Bronchial smooth muscle cell (primary cell): ENCODE measurements at places on chromosomes 1 and 21. TPM values are rescaled to one million over a fixed set of nuclear protein-coding genes. Genes with fewer than 3 reads are reported as not detected.

Gene CA6
- total RNA-seq = not detected in 2 replicates

Gene KLF17
- total RNA-seq = 0.16 TPM in 1 of 2 replicates, not detected in the other

Gene KCNJ9
- under 0.01 and 0.09 TPM in 2 replicates for total RNA-seq

Gene AADACL4
- total RNA-seq = 0.09 TPM in 1 of 2 replicates, not detected in the other

Gene KDF1
- total RNA-seq = under 0.01 and 0.09 TPM in 2 replicates

Gene HSPG2
- 91.3 and 112 TPM in 2 replicates for total RNA-seq

Gene BTBD19
- 4.5 and 5.8 TPM in 2 replicates for total RNA-seq

Gene CATSPER4
- not detected in 2 replicates for total RNA-seq

Gene LCE1F
- not detected in 2 replicates for total RNA-seq

Gene CRYAA
- not detected in 2 replicates for total RNA-seq

Gene ANGPTL1
- 3.0 and 3.9 TPM in 2 replicates for total RNA-seq

Gene NBPF11
- 4.6 and 4.9 TPM in 2 replicates for total RNA-seq

Gene NTPCR
- 14.4 and 17.2 TPM in 2 replicates for total RNA-seq

Gene PLA2G5
- 0.09 and 4.3 TPM in 2 replicates for total RNA-seq

Gene DCDC2B
- not detected in 2 replicates for total RNA-seq

Gene FCRL4
- not detected in 2 replicates for total RNA-seq

Gene UAP1
- 51.0 and 63.7 TPM in 2 replicates for total RNA-seq

Gene MFAP2
- 16.1 and 22.1 TPM in 2 replicates for total RNA-seq

Gene NCAM2
- total RNA-seq = 2.8 and 3.9 TPM in 2 replicates

Gene PLA2G2F
- total RNA-seq = not detected in 2 replicates

Gene RPL22
- total RNA-seq = 148 and 175 TPM in 2 replicates

Gene ALX3
- not detected in 2 replicates for total RNA-seq

Gene SSR2
- 363 and 500 TPM in 2 replicates for total RNA-seq

Gene LMNA
- 1,299 and 1,396 TPM in 2 replicates for total RNA-seq

Gene ADGRL2
- total RNA-seq = 60.1 and 81.5 TPM in 2 replicates

Gene CDK11B
- total RNA-seq = 8.5 and 8.8 TPM in 2 replicates

Gene PTPN7
- not detected in 2 replicates for total RNA-seq

Gene SYDE2
- total RNA-seq = 2.7 and 7.3 TPM in 2 replicates

Gene KIF14
- total RNA-seq = 0.43 and 1.6 TPM in 2 replicates

Gene CELA2B
- total RNA-seq = not detected in 2 replicates

Gene TSPEAR
- total RNA-seq = not detected in 2 replicates

Gene ALPL
- total RNA-seq = under 0.01 and 11.7 TPM in 2 replicates

Gene SLC45A3
- 0.32 and 0.94 TPM in 2 replicates for total RNA-seq

Gene BRDT
- total RNA-seq = not detected in 2 replicates

Gene CDC42BPA
- 33.3 and 42.1 TPM in 2 replicates for total RNA-seq

Gene SLC5A9
- not detected in 2 replicates for total RNA-seq

Gene SYNC
- 108 TPM in 2 replicates for total RNA-seq

Gene RHCE
- total RNA-seq = 1.5 and 1.6 TPM in 2 replicates

Gene PRUNE1
- 3.2 and 5.5 TPM in 2 replicates for total RNA-seq

Gene CRNN
- under 0.01 and 0.09 TPM in 2 replicates for total RNA-seq

Gene DIRAS3
- 1.3 and 5.2 TPM in 2 replicates for total RNA-seq

Gene ZFP69B
- 1.6 and 2.0 TPM in 2 replicates for total RNA-seq

Gene LAX1
- total RNA-seq = 0.09 TPM in 1 of 2 replicates, not detected in the other
